ENCODE measurements at places on chromosomes 7 and 10. TPM values are rescaled to one million over a fixed set of nuclear protein-coding genes. Genes with fewer than 3 reads are reported as not detected.

The GCK gene
- polyA plus RNA-seq: not detected

DNA sequence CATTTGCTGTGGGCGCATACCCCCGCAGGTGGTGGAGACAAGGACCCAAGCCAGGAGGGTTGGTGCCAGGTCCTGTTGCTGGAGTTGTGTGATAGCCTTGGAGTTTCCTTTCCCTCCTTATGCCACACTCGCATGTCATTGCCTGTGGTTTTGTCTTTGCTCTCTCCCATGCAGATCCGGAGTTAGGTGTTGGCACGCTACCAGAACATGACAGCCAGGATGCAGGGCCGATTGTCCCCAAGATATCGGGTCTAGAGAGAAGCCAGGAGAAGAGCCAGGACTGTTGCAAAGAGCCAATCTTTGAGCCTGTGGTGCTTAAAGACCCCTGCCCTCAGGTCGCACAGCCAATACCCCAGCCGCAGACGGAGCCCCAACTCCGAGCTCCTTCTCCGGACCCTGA, 369.2 kb upstream of the GALNT17 start:
- H3K27me3 ChIP-seq: no peaks in the 10 kb centered on the region
- DNase-seq: no peak
- peaks cover 60% of the 10 kb centered on the region for H3K4me1 ChIP-seq
- peaks cover 17% of the 10 kb centered on the region for H3K36me3 ChIP-seq
- H3K4me3 ChIP-seq: no peak overlapping the region

DNA sequence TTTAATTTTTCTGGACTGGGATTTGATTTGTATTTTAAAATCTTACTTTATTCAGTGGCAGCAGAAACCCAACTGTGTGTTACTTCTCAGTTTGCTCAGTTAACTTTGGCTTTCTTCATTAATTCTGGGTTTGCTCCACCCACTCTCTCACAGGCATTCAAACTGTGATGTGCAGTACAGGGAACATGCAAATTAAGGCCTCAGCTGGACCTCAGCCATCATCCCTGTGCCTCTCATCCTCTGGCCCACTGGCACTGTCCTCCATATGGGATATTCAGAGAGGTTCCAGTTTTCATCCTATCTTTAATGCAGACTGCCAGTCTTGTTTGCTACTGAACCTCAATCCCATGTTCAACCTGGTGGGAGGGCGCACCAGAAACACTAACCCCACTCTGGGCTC, 743.4 kb upstream of the IGFBP3 start:
- no peaks in the 10 kb centered on the region for H3K4me1 ChIP-seq
- no peak overlapping the region for H3K27ac ChIP-seq

DNA sequence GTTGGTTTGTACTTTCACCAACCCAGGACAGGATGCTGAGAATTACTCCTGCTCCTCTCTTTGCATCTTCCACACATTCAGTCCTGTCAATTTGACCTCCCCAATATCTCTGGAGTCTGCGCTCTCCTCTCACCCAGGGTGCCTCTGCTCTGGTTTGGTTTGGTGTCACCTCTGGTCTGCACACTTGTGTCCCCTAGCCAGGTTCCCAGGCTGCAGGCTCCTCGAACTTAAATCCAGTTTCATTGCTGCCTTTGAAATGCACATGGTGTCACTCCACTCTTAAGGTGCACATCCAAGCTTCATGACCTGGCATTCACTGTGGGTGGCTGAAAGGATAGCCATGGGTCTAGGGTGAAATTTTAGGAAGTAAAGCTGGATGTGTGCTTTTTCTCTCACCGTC, 271.6 kb downstream of the RPS24 start:
- peaks cover 31% of the 10 kb centered on the region for H3K4me1 ChIP-seq
- no peaks in the 10 kb centered on the region for H3K36me3 ChIP-seq
- H3K4me3 ChIP-seq: peak overlapping the region; percentile 6
- peaks cover 3% of the 10 kb centered on the region for H3K27me3 ChIP-seq
- no peak for DNase-seq

DNA sequence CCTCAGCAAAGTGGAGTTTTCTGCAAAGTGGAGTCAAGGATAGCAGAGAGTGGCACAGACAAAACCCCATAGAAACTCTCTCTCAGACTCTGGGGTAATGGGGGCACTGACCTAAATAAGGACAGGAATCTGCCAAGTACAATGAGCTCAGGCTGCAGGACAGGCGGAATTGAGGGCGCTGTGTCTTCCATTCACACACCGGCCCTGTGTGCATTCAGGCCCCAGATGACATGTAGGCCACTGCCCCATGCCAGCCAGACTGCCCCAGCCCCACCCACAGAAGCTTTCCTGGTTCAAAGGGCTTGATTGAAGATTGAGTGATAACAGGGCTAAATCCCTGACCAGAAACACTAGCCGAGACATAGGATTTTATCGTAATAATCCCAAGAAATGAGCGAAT, 52.7 kb downstream of the EEPD1 start:
- H3K27ac ChIP-seq: no peak overlapping the region
- H3K4me3 ChIP-seq: no peak overlapping the region
- no peaks in the 10 kb centered on the region for H3K36me3 ChIP-seq
- peaks cover 12% of the 10 kb centered on the region for H3K4me1 ChIP-seq
- no peak for DNase-seq

The LRRTM3 gene
- not detected for polyA plus RNA-seq

DNA sequence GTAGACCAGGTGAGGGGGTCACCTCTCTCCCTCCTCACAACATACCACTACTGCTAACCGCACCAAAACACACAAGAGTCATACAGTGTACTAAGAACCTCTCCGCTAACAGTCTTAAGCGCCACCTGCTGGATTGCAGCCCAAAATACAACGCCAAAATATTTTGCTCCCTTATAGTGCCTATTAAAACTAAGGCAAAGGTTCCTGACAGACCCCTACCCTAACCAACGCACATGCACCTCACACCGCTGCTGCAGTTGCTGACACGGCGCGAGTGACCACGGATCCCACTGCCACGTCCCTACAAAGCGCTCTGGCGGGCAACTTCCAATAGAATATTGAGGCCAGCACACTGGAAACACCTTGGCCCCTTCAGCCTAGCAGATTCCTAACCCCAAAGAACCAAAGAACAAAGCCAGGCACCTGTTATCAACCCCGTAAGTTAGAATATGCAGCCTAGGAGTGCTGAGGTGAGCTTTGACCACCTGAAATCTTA, 563.6 kb upstream of the SEMA3D start:
- H3K27ac ChIP-seq: no peak overlapping the region
- no peaks in the 10 kb centered on the region for H3K27me3 ChIP-seq
- no peaks in the 10 kb centered on the region for H3K36me3 ChIP-seq
- H3K4me1 ChIP-seq: no peaks in the 10 kb centered on the region
- no peak overlapping the region for H3K4me3 ChIP-seq

The ITIH5 gene
- polyA plus RNA-seq: not detected

The PGAM2 gene
- polyA plus RNA-seq: not detected

DNA sequence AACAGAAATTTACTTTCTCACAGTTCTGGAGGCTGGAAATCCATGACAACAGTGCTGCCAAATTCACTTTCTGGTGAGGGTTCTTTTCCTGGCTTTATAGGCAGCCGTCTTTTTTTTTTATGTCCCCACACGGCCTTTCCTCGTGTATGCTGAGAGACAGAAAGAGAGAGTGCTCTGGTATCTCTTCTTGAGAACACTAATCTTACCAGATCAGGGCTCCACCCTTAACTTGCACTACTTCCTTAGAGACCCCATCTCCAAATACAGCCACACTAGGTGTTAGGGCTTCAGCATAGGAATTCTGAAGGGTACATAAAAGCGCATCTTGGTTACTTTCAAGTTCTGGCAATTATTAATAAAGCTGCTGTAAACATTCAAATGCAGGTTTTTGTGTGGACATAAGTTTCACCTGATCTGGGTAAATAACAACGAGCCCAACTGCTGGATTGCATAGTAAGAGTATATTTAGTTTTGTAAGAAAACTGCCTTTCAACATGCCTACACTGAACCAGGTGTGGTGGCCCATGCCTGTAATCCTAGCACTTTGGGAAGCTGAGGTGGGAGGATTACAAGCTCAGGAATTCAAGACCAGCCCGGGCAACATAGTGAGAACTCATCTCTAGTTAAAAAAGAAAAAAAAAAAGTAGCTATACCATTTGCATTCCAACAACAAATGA, 8.2 kb upstream of the C1GALT1 start:
- H3K4me3 ChIP-seq: no peak overlapping the region
- no peak for DNase-seq
- H3K27me3 ChIP-seq: no peaks in the 10 kb centered on the region
- peaks cover 5% of the 10 kb centered on the region for H3K4me1 ChIP-seq
- no peak overlapping the region for H3K27ac ChIP-seq

- no peaks in the 10 kb centered on the region for H3K36me3 ChIP-seq
- no peak overlapping the region for H3K4me3 ChIP-seq
- no peak for DNase-seq
- H3K27ac ChIP-seq: no peak overlapping the region
- no peaks in the 10 kb centered on the region for H3K4me1 ChIP-seq
Measured at GRCh38 chr7:45182856-45183710, 25.5 kb downstream of the RAMP3 start.

- peaks cover 10% of the 10 kb centered on the region for H3K4me1 ChIP-seq
- DNase-seq: no peak
- no peaks in the 10 kb centered on the region for H3K36me3 ChIP-seq
Measured at GRCh38 chr7:73395538-73396503, 37.8 kb upstream of the FZD9 start.

GRCh38 chr7:15780271-15780670, 93.8 kb upstream of the MEOX2 start:
- H3K4me3 ChIP-seq: no peak overlapping the region
- H3K27me3 ChIP-seq: no peaks in the 10 kb centered on the region
- no peaks in the 10 kb centered on the region for H3K36me3 ChIP-seq

The SUMF2 gene
- 198 TPM for polyA plus RNA-seq

The PPP1R17 gene
- polyA plus RNA-seq: not detected

The FOXI2 gene
- not detected for polyA plus RNA-seq

The JAKMIP3 gene
- not detected for polyA plus RNA-seq

The NODAL gene
- polyA plus RNA-seq: not detected

The PMS2 gene
- polyA plus RNA-seq: 9.6 TPM

DNA sequence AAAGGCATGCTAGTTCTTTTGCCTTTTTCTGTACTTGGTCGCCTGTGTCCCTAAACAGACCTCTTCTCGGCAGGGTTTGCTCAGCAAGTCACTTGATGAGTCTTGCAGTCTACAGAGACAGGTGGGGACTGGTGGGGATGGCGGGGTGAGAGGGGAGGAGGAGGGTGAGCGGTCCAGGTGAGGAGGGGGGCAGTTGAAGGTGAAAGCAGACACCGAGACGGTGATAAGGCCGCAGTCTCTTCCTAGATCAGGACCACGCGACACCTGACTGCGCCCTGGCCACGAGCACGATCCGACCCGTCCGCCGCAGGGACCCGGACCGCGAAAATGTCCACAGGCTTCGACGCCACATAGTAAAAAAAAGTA, 566 bp downstream of the ASNS start:
- H3K36me3 ChIP-seq: peaks cover 10% of the 10 kb centered on the region
- peak overlapping the region; percentile 90 for H3K27ac ChIP-seq
- peaks cover 12% of the 10 kb centered on the region for H3K27me3 ChIP-seq
- H3K4me1 ChIP-seq: peaks cover 22% of the 10 kb centered on the region

GRCh38 chr7:17005271-17005670, 123.5 kb upstream of the AGR3 start:
- H3K4me1 ChIP-seq: peaks cover 18% of the 10 kb centered on the region
- H3K27me3 ChIP-seq: peaks cover 3% of the 10 kb centered on the region
- H3K27ac ChIP-seq: no peak overlapping the region
- no peak for DNase-seq

GRCh38 chr7:99331002-99331401, 5.3 kb downstream of the ARPC1A start:
- H3K4me3 ChIP-seq: no peak overlapping the region
- peaks cover 73% of the 10 kb centered on the region for H3K4me1 ChIP-seq
- peaks cover 10% of the 10 kb centered on the region for H3K36me3 ChIP-seq
